ENCODE measurements at places on chromosomes 12 and 14.

GRCh38 chr14:95774265-95775160 is 60.6 kb upstream of the TCL1A start:
- peak; percentile 74 for DNase-seq

DNA sequence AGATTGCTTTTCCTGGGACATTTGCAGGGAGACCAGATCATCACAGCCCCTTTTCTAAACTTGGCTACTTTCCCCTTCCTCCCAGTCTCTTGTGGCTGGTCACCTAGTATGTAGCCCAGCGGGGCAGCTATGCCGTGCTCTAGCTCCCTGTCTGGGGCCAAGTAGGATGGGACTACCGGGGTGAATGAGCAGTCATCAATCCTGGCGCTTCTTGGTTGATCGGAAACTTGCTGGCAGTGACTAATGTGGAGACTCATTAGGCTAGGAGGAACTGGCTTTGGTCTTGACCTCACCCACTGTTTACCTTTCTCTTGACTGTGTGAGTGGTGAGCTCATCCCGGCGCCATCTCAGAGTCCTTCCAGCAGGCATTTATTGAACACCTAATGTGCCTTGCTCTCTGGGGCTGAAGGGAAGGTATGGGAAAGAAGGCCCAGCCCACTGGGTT is 15.9 kb downstream of the PLEKHG3 start:
- DNase-seq, result peak; percentile 52

DNA sequence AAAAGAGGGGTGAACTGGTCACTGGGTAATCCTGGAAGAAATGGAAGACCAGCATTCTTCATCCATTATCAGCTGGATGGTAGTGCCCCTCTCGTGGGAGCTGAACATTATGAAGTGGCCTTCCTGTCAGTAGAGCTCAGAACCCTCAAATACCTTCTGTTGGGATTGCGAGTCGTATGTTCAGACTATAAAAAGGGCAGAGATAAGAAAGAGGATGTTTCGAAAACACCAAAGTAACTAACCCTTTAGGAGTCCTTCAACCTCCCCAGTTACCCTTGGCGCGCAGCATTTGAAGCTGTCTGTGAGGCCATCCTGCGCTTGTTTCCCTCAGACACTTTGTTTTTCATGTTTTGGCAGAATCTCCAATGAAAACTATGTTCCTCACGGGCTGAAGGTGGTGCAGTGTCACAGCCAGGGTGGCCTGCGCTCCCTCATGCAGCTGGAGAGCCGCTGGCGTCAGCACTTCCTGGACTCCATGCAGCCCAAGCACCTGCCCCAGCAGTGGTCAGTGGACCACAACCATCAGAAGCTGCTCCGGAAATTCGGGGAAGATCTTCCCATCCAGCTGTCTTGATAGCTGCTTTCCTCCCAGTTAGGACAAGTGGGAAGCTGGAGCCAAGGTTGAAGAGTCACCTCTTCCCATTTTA is 19.3 kb upstream of the GALNT16 start:
- no peak for DNase-seq

DNA sequence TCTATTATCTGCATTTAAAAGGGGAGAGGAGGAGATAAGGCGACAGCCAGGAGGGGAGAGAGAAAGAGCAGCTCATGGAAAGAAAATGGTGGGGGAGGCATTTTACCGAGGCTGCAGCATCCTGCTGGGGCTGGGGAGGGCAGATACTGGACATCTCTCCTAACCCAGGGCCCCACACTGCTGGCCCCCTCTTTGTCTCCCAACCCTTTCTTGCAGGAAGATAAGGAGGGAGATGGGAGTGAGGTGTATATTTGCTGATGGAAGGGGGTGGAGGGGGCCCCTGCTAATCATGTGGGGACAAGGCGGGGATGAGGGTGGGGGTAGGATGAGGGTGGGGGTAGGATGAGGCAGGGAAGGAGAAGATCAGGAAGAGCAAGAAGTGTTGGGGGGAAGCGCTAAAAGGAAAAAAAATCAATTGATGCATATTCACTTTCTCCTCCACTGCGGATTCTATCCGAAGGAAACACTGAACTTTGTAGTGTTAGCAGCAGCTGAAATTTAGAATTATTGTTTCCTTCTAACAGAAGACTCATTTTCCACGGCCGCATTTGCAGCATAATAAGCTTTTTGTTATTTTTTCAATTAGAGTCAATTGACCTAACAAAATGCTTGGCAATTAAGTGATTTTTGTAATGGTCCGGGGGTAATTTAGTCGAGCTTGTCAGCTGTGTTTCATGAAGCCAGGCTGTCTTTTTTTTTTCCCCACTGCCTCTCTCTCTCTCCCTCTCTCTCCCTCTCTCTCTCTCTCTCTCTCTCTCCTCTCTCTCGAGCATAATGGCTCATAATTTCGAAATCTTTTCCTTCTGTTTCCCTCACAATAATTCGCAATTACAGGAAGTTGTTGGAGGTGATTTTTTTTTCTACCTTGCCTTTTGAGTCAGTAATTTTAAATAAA is 1134.6 kb downstream of the BCL11B start:
- no peak for DNase-seq

Data from suppressor macrophage (primary cell).